ENCODE measurements at places on chromosomes 12 and 14.
A peak's percentile ranks its signal among the peaks of the same experiment; 100 is the strongest.

- H3K27ac ChIP-seq, result no peak overlapping the region
- no peaks in the 10 kb centered on the region for H3K36me3 ChIP-seq
- no peak overlapping the region for H3K4me3 ChIP-seq
- peaks cover 16% of the 10 kb centered on the region for H3K4me1 ChIP-seq
- H3K27me3 ChIP-seq, result no peaks in the 10 kb centered on the region
Measured at GRCh38 chr12:115149279-115149678, 465.3 kb upstream of the TBX3 start.

DNA sequence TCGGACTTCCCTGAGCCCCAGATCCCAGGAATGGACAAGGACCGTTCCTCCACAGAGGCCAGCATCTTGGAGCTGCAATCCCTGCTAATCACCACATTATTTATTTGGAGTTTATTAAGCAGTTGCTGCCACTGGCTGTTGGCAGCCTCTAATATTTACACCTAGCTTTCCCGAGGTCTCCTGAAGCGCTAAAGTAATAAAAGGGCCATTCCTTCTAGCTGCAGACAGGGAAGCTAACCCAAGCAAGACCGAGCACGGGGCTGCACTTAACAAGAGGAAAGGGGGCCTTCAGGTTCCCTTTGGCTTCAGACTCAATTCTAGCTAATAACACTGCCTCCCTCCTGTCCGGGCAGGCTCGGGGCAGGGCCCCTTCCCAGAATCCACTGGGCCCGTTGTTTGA, 63.7 kb downstream of the BCL11B start:
- peaks cover 4% of the 10 kb centered on the region for H3K27me3 ChIP-seq
- H3K36me3 ChIP-seq, result peaks cover 1% of the 10 kb centered on the region
- H3K4me3 ChIP-seq, result no peak overlapping the region

DNA sequence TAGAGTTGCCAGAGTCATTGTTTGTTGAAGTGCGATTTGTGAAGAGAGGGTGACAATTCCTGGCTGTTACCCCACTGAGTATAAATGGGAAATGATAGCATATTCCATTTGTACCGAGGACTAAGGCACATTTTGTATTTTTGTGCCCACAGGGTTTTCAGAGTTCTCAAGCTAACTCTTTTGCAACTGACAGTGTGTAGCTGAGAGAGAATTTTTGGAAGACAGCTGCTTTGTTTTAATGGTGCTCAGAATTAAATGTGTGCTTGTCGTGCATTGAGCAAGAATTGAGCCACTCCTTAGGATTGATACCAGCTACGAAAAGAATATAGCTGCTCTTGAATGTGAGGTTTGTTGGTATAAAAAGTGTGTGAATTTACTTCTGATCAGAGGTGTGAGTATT, 21.7 kb downstream of the ANKRD13A start:
- no peaks in the 10 kb centered on the region for H3K4me1 ChIP-seq
- no peak overlapping the region for H3K27ac ChIP-seq
- no peak overlapping the region for H3K4me3 ChIP-seq
- no peak for DNase-seq

GRCh38 chr12:22588817-22589216, 36.2 kb upstream of the ETNK1 start:
- H3K27ac ChIP-seq, result no peak overlapping the region
- no peaks in the 10 kb centered on the region for H3K4me1 ChIP-seq
- H3K4me3 ChIP-seq, result no peak overlapping the region
- H3K27me3 ChIP-seq, result no peaks in the 10 kb centered on the region

GRCh38 chr12:75853626-75854025, 177.9 kb downstream of the PHLDA1 start:
- no peak for DNase-seq
- peaks cover 2% of the 10 kb centered on the region for H3K4me1 ChIP-seq
- no peak overlapping the region for H3K4me3 ChIP-seq
- no peaks in the 10 kb centered on the region for H3K27me3 ChIP-seq
- no peak overlapping the region for H3K27ac ChIP-seq
- H3K36me3 ChIP-seq, result no peaks in the 10 kb centered on the region

DNA sequence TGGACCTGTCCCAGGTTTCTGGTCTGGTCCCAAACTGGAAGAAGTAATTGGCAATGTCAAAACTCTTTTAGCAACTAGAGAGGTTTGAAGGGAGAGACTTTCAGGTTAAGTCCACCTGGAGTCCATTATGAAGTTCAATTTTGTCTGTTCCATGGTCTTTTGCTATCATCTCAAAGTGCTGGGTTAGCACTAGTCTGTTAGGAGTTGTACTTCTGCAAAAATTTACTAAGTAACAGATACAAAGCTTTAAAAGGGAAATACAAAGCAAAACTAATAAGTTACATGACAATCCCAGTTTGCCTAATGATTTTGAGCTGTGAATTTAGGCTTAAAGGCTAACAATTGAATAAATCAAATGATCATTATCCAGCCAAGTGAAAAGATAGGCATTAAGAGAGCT, 643.9 kb downstream of the C12orf50 start:
- H3K27me3 ChIP-seq, result no peaks in the 10 kb centered on the region
- no peak overlapping the region for H3K4me3 ChIP-seq
- H3K36me3 ChIP-seq, result no peaks in the 10 kb centered on the region
- H3K4me1 ChIP-seq, result no peaks in the 10 kb centered on the region
- H3K27ac ChIP-seq, result no peak overlapping the region
- DNase-seq, result no peak

DNA sequence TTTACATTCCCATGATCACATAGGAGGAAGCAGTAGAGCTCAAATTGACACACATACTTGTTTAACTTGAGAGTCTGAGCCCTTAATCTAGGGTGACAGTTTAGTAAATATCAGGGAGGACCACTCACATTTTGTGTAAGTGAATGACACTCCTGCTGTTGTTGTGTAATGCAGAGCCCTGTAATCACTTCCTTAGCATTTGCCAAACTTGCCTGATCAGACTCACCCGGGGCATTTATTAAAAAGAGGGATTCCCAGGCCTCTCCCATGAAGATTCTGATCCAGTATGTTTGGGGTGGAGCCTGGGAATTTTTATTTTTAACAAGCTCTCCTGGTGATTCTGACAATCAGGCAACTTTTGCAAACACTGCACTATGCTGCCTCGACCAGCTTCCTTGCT, 119.6 kb downstream of the NUAK1 start:
- H3K27me3 ChIP-seq, result no peaks in the 10 kb centered on the region
- H3K27ac ChIP-seq, result no peak overlapping the region
- H3K4me1 ChIP-seq, result peaks cover 3% of the 10 kb centered on the region
- DNase-seq, result no peak
- H3K36me3 ChIP-seq, result no peaks in the 10 kb centered on the region

DNA sequence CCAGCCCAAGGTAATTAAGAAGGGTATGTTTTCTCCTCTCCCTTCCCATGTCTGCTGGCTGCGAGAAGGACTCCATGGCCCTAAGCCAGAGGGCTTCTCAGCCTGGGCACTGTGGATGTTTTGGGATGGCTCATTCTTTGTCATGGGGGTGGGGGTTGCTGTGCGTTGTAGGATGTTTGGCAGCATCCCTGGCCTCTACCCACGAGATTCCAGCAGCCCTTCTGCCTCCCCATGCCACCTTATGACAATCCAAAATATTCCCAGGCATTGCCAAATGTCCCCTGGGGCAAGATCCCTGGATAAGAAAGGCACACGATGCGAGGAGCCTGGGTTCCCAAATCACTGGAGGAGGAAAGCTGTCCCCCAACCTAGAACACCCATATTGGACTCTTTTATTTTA, 36.4 kb downstream of the DAO start:
- no peak overlapping the region for H3K4me3 ChIP-seq
- no peaks in the 10 kb centered on the region for H3K4me1 ChIP-seq
- DNase-seq, result no peak
- H3K27ac ChIP-seq, result no peak overlapping the region
- H3K27me3 ChIP-seq, result no peaks in the 10 kb centered on the region

- DNase-seq, result no peak
- no peaks in the 10 kb centered on the region for H3K36me3 ChIP-seq
- H3K4me1 ChIP-seq, result no peaks in the 10 kb centered on the region
- H3K27me3 ChIP-seq, result no peaks in the 10 kb centered on the region
Measured at GRCh38 chr14:85934123-85934885, 404.4 kb downstream of the FLRT2 start.

GRCh38 chr12:125610971-125611370, 545.7 kb downstream of the AACS start:
- H3K4me3 ChIP-seq, result no peak overlapping the region
- H3K36me3 ChIP-seq, result no peaks in the 10 kb centered on the region
- no peak for DNase-seq
- H3K27me3 ChIP-seq, result no peaks in the 10 kb centered on the region
- no peaks in the 10 kb centered on the region for H3K4me1 ChIP-seq
- no peak overlapping the region for H3K27ac ChIP-seq

DNA sequence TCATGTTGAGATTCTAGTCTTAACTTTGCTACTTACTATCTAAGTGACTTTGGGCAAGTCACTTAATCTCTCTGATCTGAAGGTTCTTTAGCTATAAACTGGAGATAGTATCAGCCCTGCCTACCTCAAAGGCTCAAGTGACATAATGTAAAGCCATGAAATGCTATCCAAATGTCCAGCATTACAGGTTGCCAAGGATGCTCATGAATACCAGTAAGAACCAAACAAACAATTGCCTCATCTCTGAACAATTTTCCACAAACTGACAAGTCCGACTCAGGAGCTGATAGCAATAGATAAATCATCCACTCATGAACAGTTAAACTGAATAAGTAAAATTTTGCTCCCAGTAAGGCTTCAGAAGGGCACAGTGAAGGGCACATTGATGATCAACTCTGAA, 51.5 kb downstream of the LMNTD1 start:
- H3K27ac ChIP-seq, result no peak overlapping the region
- H3K27me3 ChIP-seq, result no peaks in the 10 kb centered on the region
- H3K36me3 ChIP-seq, result no peaks in the 10 kb centered on the region
- H3K4me1 ChIP-seq, result no peaks in the 10 kb centered on the region

- H3K36me3 ChIP-seq, result no peaks in the 10 kb centered on the region
- DNase-seq, result no peak
- no peaks in the 10 kb centered on the region for H3K4me1 ChIP-seq
- H3K27me3 ChIP-seq, result no peaks in the 10 kb centered on the region
- H3K27ac ChIP-seq, result no peak overlapping the region
Measured at GRCh38 chr14:26996246-26996645, 398.4 kb upstream of the NOVA1 start.

- H3K27ac ChIP-seq, result no peak overlapping the region
- H3K36me3 ChIP-seq, result no peaks in the 10 kb centered on the region
- H3K4me3 ChIP-seq, result no peak overlapping the region
- DNase-seq, result no peak
- no peaks in the 10 kb centered on the region for H3K27me3 ChIP-seq
Measured at GRCh38 chr12:15423629-15424028, 101.3 kb downstream of the PTPRO start.

GRCh38 chr12:49478949-49479664, 59.7 kb upstream of the KCNH3 start:
- peaks cover 2% of the 10 kb centered on the region for H3K36me3 ChIP-seq
- H3K4me1 ChIP-seq, result peaks cover 13% of the 10 kb centered on the region
- no peak for DNase-seq
- H3K4me3 ChIP-seq, result peak overlapping the region; percentile 19
- H3K27ac ChIP-seq, result no peak overlapping the region

GRCh38 chr12:32881107-32881506, 15.5 kb downstream of the PKP2 start:
- H3K4me3 ChIP-seq, result no peak overlapping the region
- H3K27me3 ChIP-seq, result no peaks in the 10 kb centered on the region
- H3K4me1 ChIP-seq, result peaks cover 2% of the 10 kb centered on the region
- no peak for DNase-seq

DNA sequence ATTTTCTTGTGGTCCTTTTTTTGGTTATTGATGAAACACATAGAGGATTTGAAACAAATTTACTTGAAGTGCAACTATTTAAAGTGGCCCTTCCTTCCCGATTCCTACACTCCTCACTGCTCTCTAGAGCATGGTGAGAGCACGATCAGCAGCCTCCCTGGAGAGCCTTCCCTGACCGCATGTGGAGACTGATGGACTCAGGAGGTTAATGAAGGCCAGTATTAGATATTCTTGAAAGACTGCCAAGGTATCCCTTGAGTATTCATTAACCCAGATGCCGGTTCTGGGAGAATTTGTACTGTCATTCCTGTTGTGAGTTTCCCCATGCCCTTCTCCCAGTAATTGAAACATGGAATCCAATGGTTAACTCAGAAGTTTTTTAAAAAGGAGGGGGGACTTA, 102.8 kb upstream of the FGD4 start:
- H3K27me3 ChIP-seq, result no peaks in the 10 kb centered on the region
- DNase-seq, result no peak
- no peak overlapping the region for H3K4me3 ChIP-seq
- no peaks in the 10 kb centered on the region for H3K4me1 ChIP-seq

DNA sequence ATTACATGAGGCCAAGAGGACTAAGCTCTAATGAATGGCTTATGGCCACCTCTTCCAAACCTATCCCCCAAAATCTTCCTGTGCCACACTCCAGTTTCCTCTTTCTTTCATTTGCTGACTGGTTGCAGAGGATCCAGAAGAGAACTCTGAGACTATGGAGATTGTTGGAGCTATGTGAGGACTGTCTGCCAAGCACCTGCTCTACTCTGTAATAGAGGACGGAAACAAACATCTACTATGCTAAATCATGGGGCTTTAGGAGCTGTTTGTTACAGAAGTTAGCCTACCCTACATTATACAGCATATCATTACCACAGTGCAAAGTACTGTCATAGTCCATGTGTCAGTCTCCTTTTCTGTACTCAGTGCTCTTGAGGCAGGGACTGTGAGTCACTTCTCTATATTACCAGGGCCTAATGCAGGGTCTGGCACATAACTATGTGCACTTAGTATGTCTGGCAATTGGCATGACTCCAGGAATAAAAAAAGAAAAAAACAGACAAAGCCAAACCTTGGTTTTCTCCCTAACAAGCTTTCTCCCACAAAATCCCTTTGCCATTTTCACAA, 95.1 kb downstream of the RPAP3 start:
- H3K27ac ChIP-seq, result no peak overlapping the region
- DNase-seq, result no peak
- no peaks in the 10 kb centered on the region for H3K36me3 ChIP-seq
- H3K4me1 ChIP-seq, result no peaks in the 10 kb centered on the region

DNA sequence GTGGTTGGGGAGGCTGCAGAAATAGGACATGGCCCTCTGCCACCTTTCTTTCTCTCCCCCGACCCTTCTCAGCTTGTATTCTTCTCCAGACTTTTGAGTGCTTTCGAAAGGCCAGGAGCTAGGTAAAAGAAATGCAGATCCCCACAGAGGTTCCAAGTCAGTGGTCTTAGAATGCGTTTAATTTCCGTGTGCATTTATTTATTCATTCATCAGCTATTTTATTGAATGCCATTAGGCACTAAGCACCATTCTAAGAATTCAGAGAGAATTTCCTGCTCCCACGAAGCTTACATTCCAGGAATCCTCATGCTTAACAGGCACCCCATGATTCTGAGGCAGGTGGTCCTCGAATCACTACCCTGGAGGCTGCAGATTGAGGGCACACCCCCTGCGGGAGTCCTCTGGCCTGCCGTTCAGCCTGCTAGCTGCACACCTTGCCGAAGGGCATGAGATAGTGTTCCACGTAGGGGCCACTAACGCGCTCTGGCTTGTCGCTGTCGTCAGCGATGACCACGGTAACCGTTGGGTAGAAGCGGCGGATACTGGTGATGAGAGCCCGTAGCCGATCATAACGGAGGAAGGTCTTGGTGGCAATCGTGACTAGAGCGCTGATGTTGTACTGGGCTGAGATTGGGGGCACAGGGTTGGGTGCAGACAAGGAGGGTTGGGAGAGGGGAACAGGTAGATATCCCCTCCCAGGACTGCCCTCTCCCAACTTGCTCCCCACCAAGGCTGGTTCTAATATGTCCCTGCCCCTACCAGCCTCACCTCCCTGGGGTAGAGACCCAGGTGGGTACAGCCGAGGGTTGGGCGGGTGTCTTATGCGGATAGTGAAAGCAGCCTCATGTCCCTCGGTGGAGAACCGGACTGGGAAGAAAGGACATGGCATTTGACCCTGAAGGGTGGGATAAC, 4.5 kb downstream of the B4GALNT1 start:
- no peak overlapping the region for H3K27ac ChIP-seq
- H3K4me3 ChIP-seq, result no peak overlapping the region
- H3K27me3 ChIP-seq, result peaks cover 38% of the 10 kb centered on the region
- no peak for DNase-seq
- peaks cover 10% of the 10 kb centered on the region for H3K4me1 ChIP-seq

Data from neuronal stem cell (in vitro differentiated cells).